ENCODE measurements at places on chromosomes 11 and 22.

- no peak for DNase-seq
Measured at GRCh38 chr22:49668402-49668801, 159.3 kb downstream of the BRD1 start.

DNA sequence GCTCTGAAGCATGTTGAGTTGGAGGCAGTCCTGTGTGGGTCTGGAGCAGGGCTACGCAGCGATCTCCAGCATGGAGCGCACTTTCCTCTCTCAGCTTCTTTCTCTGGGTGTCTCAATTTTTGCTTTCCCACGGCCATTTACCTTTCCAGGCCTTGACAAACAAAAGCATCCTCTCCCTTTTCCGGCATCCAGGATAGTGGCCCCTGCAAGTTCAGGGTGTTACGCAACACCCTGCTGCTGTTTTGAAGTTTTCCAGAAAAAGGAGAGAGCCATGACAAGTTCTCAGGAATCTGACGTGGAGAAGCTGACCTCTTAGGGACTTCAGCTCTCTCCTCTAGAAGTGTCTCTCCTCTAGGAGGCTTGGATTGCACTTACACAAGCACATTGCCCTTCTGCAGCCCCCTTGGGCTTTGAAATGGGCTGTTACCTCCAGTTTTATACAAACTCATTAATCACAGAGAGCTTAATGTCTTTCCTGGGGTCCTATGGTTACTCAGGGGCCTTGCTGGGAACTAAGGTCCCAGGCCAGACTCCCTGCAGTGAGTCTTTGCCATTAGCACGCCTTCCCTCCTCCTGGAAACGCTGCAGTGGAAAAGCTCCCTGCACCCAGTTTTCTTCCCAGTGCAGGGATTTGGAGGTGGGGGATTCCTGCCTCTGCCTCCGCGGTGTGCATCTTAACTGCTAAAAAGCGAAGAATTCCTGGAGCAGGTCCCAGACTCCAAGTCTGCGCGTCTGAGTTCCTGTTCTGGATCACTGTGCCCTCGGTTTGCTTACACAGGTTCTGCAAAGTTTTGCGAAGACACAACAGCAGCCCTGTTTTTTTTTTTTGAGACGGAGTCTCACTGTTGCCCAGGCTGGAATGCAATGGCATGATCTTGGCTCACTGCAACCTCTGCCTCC lies 80.4 kb downstream of the BARX2 start:
- no peak for DNase-seq

DNA sequence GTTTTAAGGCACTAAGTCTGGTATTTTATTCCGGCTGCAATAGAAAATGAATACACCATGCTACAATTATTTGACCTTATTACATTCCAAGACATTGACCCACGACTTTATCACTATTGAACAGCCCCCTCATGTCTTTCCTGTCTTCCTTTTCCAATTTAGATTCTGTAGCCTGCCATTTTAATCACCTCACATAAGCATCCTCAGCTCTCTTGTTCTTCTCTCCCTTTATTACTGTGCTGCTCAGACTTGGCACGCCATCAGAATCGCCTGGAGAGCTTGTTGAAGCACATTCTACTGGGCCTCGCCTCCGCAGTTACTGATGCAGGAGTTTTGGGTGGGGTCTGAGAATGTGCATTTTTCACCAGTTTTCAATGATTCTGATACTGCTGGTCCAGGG lies 38.7 kb upstream of the SWAP70 start:
- DNase-seq: no peak

DNA sequence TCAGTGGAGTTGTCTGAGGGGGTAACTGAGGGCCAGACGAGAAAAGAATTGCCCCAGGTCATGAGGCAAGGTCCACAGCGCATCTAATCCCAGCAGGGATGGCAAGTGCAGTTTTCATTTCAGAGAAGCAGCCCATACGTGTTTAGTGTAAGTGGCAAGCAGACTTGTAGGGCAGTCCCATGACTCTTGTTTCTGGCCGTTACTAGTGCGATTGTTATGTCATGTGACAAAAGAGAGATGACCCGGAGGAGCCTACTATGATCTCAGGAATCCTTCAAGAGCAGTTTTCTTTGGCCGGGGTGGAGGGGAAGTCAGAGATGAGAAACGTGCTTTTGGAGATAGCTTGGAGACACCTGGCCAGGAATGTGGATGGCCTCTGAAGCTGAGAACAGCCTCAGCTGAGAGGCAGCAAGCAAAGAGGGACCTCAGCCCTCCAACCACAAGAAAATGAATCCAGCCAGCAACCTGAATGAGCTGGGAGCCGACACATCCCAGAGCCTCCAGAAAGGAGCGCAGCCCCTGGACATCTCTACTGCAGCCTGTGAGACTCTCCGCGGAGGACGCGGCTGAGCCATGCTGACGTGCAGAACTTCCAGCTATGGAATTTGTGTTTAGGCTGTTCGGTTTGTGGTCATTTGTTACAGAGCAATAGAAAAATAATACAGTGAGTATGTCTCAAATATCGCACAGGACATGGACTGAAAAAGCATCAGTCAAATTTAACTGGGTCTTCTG lies 44.1 kb upstream of the CDON start:
- DNase-seq: no peak

GRCh38 chr11:102317768-102318103 lies 452 bp downstream of the BIRC3 start:
- DNase-seq: no peak

Data from stimulated activated CD8-positive, alpha-beta memory T cell treated with anti-CD3 and anti-CD28 coated beads, Interleukin-15, amount 100 ng/mL, for 4 hours (primary cell).